ENCODE measurements at places on chromosomes 16 and 17.

- DNase-seq = no peak
These were observed 1.4 kb upstream of the PITPNA start for GRCh38 chr17:1563786-1564613.

DNA sequence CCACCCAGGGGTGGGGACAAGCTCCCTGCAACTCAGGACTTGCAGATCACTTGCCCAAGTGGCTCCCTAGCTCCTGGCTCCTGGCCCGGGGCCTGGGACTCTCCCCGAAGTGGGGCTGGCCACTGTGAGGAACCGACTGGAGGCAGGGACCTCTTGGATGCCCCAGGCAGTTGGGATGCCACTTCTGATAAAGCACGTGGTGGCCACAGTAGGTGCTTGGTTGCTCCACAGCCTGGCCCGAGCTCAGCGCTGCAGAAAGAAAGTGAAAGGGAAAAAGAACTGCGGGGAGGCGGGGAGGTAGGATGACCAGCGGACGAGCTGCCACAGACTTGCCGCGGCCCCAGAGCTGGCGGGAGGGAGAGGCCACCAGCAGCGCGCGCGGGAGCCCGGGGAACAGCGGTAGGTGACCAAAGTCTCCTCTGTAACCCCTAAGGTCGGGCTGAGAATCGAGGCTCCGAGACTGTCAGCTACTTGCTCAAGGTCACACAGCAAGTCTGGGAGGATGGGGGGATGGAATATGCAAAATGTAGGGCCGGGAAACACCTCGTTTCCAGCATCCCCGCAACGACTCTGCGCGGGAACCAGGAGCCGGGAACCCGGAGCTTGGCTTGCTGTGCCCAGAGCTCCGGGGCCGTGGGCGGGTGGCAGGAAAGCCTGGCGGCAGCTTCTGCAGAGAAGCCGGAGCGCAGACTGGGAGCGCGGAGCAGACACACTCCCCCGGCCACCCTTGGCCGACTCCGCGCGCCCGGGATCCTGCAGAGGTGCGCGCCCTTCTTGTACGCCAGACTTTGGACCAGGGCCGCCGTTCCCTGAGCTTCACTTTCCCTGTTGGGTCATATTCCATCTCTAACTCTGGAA, 1.9 kb downstream of the CIITA start:
- DNase-seq = peak; percentile 24

GRCh38 chr17:63762161-63763078, 11.0 kb downstream of the CCDC47 start:
- no peak for DNase-seq

GRCh38 chr16:10181196-10182162, 749 bp downstream of the GRIN2A start:
- peak; percentile 89 for DNase-seq

DNA sequence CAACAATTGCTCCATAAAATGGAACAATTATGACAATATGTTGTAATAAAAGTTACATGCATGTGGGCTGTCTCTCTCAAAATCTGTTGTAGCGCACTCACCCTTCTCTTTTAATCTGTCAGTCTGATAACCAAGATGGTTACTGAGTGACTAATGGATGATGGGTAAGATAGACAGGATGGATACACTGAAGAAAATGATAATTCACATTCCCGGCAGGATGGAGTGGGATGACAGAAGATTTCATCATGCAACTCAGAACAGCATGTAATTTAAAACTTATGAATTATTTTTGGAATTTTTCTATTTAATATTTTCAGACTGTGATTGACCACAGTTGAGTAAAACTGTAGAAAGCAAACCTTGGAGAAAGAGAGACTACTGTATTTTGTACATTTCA, 30.5 kb downstream of the CDH13 start:
- no peak for DNase-seq

DNA sequence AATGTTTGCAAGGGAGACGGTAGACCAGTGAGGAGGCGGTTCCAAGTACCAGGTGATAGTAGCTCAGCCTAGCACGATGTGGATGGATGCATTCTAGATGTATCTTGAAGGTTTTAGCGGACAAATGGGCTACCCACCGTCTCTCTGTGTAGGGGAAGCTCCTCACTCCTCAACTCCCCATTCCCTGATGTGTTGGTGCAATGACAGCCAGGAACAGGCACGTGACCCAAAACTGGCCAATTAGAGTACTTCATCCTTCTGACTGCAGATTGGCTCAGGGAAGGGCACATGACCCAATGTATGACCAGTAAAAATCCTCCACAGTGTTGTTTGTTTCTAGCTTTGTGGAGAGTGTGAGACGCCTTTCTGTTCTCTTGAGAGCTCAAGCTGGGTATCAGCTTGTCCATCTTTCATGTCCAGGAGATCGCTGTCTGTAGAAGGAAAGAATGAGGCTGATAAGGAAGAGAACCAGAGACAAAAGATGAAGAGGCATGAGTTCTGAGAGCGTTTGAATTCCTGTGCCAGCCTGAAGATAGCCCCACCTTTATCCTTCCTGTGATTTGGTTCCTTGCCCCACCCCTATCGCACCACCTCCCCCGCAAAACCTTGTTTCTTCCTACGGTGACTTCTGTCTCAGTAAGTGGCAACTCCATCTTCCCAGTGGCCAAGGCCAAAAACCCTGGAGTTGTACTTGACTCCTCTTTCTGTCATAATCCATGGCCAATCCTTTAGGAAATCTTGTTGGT, 2.3 kb upstream of the BORCS6 start:
- peak; percentile 93 for DNase-seq

GRCh38 chr16:10040136-10041080, 141.8 kb downstream of the GRIN2A start:
- peak; percentile 61 for DNase-seq

- no peak for DNase-seq
These were observed 39.9 kb upstream of the ABCC11 start for GRCh38 chr16:48287239-48287638.

DNA sequence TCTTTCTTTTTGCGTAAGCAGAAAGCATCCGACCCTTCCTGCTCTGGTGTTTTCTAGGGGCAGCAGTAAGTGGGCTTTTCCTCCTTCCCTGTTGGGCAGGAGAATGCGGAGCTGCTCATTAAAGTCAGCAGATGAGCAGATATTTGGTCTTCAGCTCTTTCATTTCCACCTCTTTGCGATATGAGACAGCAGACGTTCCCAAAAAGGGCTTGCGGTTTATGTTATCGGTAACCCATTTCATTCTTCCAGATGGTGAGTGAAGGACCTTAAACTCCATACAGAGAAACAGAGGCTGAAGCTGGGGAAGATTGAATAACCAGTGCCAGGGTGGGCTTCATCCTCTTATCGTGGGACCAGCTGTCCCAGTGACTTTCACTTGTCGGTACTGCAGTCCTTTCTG, 40.7 kb downstream of the KSR1 start:
- no peak for DNase-seq

DNA sequence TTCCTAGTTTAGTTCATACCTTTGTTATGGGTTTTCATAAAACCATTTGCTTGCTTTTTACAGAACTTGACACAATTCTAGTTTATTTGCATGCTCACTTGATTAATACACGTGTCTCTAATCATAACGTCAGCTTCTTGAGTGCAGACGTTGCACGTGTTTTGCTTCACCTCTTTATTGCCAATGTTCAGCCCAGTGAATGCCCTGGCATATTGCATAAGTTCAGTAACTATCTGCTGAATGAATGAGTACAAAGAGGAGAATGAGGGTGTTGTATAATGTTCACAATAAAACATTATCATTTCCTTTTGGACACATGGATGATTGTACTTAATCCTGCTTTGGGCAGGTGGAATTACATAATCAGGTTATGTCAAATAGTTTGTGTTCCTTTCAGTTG, 519.8 kb downstream of the HS3ST4 start:
- DNase-seq = no peak

GRCh38 chr16:85752511-85753420, 1.9 kb upstream of the C16orf74 start:
- peak; percentile 78 for DNase-seq

- no peak for DNase-seq
These were observed 48.7 kb downstream of the GPRC5B start for GRCh38 chr16:19835968-19836421.

DNA sequence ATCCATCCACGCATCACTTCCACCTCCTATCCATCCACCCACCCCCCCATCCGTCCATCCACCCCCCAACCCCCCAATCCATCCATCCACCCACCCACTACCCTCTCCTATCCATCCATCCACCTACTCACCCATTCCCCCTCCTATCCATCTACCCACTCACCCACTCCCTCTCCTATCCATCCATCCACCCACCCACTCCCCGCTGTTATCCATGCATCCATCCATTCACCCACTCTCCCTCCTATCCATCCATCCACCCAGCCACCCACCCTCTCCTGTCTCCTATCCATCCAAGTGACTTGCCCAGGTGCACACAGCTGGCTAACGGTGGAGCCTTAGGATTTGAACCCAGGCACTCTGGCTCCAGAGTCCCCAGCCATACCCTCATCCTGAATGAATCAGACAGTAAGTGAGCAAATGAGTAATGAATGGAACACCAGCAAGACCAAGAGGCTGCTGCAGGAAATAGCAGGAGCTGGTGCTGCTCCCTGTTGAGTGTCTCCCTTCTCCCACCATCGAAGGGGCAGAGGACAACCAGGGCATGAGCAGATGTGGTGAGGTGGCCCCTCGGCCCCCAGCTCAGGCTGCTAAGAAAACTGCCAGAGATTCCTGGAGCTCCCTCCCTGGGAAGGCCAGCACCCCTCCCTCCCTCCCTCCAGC, 62.5 kb downstream of the LITAF start:
- DNase-seq = no peak

- DNase-seq = peak; percentile 80
These were observed 82.2 kb downstream of the CMC2 start for GRCh38 chr16:80924372-80924978.

GRCh38 chr17:74713171-74713755, 540 bp upstream of the CD300LF start:
- no peak for DNase-seq

DNA sequence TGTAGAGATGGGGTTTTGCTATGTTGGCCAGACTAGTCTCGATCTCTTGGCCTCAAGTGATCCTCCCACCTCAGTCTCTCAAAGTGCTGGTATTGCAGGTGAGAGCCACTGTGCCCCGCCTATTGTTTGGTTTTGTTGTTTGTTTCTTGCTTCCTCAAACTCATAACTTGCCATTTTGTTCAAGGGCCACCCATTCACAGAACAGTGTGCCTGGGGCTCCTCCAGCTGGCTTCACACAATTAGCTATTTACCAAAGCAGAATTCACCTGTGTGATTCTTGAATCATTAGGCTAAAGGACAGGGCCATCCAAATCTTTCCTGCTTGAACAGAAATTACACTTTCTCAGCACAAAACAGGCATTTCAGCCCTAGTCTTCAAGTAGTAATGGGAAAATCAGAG, 7.2 kb downstream of the ABHD15 start:
- no peak for DNase-seq

DNA sequence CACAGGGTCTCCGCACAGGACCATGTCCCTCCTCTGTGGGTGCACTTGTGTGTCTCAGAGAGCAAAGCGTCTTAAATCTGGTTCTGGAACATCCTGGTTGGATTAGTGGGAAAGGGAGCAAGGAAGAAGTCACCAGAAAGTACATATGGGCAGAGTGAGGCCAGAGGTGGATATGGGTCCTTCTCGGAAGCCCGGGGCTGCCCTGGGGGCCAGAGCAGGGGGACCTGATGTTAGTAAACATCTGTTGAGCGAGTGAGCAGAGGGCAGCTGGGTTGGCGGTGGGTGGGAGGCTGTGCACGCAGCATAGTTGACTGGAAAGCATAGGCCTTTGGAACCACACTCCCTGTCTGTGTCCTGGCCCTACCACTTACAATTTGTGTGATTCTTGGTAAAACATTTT, 22.7 kb downstream of the UNC13D start:
- no peak for DNase-seq

- DNase-seq = peak; percentile 33
These were observed 38.2 kb downstream of the TK2 start for GRCh38 chr16:66511602-66512271.

GRCh38 chr16:17939122-17939536, 397.4 kb downstream of the NPIPA8 start:
- no peak for DNase-seq

DNA sequence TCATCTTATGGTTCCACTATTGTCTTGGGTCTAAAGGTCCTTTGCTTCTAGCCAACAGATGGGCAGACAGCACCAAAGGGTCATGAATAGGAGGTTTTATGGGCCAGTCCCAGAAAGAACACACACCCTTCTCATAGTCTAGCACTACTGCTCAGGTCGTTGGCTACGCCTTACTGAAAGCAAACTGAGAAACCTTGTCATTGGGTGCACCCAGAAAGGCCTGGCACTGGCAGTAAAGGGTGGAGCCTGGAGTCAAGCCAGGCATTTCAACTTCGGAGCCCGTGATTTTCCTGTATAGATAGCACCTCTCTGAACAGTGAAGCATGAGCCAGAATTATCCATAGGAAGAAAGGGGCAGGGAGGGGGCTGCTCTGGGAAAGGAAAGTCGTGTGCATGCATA, 74.9 kb downstream of the VAT1L start:
- DNase-seq = no peak

- DNase-seq = no peak
These were observed 50.5 kb downstream of the IKZF3 start for GRCh38 chr17:39813631-39814030.

- DNase-seq = no peak
These were observed 4.1 kb downstream of the PDF start for GRCh38 chr16:69326172-69326873.

DNA sequence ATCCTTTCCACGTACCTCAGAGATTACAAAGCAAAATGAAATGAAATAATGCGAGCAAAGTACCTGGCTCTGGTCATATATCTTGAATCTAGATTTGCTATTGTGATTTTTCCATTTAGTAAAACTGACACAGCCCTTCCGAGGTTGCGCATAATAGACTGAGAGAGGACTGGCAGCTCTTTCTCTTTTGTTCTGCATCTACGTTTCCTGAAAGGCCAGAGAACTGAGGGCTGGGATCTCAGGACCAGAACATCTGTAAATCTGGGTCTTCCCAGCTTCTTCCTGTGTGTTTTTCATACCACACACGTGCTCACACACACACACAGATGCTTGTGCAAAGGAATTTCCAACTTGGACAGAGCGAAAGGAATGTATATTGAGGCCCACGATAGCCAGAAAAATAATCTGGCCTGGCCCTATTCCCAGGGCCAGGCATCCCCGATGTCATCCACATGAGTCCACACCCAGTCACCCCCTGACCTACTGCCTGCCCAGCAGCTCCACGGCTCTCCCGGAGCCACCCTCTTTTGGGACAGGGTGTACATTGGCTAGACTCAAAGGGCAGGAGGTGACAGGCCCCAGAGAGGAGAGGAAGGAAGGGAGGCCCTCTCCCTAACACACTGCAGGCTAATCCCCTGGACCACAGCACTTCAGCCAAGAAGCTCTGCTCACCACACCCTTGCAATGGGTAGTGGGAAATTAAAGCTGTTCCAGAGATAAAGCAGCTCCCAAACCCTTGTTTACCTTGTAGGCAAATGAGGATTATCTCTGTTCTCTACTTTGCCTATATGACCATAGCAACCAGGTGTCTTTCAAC, 41.8 kb downstream of the NOL11 start:
- no peak for DNase-seq

DNA sequence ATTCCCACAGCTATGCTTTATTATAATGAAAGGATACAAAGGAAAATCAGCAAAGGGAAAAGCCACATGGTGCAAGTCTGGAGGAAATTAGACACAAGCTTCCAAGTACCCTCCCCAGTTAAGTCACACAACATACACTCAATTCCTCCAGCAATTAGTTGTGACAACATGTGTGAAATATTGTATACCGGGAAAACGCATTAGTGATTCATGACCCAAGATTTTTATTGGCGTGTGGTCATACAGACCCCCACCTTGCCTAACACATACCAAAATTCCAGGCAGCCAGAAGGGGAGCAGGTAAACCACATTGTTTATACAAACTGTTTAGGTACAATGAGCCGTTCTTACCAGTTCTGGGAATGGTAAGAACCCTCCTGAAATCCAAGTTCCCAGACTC, 160.6 kb downstream of the CYB561 start:
- no peak for DNase-seq

- DNase-seq = no peak
These were observed 4.5 kb upstream of the DDX19B start for GRCh38 chr16:70294385-70295025.
